ENCODE measurements at places on chromosomes 5 and 9.
A peak's percentile ranks its signal among the peaks of the same experiment; 100 is the strongest.

DNA sequence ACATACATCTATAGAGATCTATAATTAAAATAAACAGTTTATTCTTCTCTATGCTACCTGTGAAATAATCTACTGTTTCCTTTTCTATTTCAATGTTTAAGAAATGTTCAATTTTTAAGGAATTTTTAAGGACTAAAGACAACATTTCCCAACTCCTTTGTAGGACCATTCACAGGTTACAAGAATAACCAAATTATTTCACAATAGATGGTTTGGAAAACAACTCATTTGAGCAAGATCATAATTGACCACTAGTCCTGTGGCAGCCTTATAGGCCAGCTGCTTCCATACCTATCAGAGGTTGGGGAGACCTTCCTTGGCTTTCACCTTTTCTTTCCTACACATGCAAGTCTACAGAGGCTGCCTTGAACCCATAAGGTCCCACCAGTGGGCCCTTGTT is 193.7 kb downstream of the TTC39B start:
- no peak for DNase-seq

DNA sequence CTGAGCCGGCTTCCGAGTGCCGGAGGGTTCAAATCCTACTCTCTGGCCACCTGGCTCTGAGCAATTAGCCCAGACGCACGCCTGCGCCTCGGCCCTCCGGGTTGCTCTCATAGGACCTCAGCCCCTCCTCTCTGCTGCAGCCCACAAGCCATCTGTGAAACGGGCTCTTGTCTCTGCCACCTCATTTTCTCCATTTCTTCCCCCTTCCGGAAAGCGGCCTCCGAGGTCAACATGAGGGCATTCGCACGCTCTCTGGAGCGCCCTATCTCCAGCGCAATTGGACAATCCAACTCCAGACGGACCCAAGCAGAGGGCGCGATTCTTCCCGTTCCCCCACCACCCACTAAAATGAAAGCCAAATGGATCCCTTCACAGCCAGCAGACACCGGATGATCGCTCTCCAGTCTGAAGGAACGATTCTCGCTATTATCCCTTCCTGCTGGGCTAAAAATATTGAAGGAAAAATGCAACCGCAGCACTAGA is 41.5 kb downstream of the VAV2 start:
- no peak for DNase-seq

DNA sequence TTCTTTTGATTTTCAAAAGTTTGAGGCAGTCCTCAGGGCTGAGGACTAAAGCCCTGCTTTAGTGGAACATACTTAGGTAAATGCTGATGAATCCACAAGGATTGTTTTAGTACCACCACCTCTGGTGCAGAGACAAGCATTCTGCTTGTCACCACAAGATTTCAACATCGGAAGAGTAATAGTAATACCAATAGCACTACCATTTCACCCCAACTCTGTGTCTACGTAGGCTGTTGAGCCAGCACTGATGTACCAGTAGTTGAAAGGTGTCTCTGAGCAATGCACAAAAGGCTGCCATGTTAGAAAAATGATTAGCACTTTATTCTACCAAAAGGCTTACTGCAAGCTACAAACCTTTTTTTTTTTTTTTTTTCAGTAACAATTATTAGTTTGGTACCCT is 213.2 kb upstream of the SLC24A2 start:
- no peak for DNase-seq

- no peak for DNase-seq
Observed at GRCh38 chr9:137593176-137593575, 2.9 kb upstream of the ZMYND19 start.

- peak; percentile 48 for DNase-seq
Observed at GRCh38 chr9:114919611-114920010, 10.8 kb downstream of the TNFSF8 start.

GRCh38 chr5:81091199-81091598 is 131.0 kb downstream of the RASGRF2 start:
- DNase-seq = no peak

GRCh38 chr9:109320331-109320741 is 523 bp downstream of the EPB41L4B start:
- peak; percentile 14 for DNase-seq

DNA sequence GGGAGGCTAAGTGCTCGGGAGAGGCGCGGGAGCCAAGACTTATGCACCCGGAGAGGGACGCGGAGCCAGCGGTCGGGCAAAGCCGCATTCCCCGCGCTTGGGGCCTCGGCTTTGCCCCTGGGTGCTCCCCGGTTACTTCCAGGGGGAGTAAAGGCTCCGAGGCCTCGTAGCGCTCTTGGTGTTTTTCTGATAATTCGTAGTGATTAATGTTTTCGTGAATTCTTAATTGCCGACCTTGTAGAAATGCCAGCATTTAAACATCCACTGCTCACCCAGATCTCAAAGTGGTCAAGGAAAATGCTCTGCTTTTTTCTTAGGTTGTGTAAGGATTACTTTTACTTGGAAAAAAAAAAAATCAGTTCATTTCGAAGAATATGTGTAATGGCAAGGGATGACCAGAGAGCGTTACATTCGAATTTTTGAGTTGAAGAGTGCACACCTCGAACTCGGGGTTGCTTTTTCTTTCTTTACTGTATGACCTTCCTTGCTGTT is 654 bp upstream of the TUT7 start:
- no peak for DNase-seq

DNA sequence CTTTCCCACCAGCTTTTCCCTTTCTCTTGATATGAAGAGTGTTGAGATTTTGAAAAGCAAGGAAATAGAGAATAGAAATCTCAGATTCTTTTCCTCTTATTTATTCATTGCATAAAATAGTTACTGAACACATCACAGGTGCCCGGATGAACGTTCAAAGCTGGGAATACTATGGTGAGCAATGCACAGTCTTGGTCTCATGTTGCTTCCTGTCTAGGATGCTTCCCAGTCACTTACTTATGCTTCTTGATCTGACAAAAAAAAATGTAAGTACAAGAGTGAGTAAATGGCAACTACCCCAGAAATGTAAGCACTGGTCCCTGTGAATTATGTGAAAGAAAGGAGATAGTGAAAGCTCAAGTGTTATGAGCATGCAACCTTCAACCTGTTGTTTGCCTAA is 153.5 kb upstream of the S1PR3 start:
- no peak for DNase-seq

Measured in stimulated activated CD4-positive, alpha-beta T cell treated with anti-CD3 and anti-CD28 coated beads, Interleukin-15, amount 100 ng/mL, for 24 hours (primary cell).